ENCODE measurements at places on chromosomes 4 and X.

GRCh38 chrX:101208152-101208905 lies 11.3 kb upstream of the DRP2 start:
- no peak for DNase-seq

GRCh38 chr4:39169426-39169825 lies 12.9 kb upstream of the WDR19 start:
- no peak for DNase-seq

- DNase-seq: no peak
Observed at GRCh38 chr4:56575820-56576429, 70.3 kb downstream of the ARL9 start.

GRCh38 chrX:133771086-133771646 lies 214.2 kb downstream of the GPC3 start:
- DNase-seq: peak; percentile 50

- DNase-seq: no peak
Observed at GRCh38 chr4:140312100-140312499, 61.3 kb upstream of the SCOC start.

DNA sequence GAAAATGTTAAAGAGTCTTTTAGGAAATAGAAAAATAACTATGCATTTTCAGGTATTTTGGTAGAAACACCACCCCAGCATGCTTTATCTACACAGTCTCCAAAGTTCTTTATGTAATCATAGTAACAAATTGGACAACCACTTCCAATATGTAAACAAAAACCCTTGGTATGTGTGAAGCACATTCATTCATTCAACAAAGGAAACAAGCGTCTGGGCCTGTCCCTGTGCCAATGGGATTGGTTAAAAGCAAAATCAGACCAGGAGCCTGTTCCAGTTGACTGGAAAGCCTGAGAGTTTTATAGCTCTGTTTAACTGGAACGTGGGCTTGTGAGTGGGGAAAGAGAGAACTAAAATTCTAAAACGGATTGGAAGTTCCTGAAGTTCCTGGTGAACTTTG lies 41.3 kb upstream of the TENM3 start:
- DNase-seq: no peak

DNA sequence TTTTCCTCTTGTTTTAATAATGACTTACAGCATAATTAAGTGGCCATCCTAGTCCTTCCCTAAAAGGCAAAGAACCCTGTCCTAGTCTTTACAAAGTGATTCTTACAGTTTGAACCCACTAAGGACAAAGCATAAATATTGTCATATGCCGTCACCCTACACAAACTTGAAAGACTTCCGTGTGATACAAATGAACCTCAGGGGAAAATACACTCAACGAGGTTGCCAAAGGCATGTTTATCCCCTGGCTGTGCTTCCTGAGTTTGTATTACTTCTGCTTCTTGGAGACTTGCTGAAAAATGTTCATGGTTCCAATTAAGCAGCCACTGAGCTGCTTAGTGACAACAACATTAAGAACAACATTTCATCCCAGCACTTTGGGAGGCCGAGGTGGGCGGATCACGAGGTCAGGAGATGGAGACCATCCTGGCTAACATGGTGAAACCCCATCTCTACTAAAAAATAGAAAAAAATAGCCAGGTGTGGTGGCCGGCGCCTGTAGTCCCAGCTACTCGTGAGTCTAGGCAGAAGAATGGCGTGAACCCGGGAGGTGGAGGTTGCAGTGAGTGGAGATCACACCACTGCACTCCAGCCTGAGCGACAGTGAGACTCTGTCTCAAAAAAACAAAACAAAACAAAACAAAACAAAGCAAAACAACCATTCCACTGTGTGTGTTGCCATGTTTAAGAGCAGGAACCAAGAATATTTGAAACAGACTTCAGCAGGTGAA lies 16.2 kb downstream of the RASSF6 start:
- no peak for DNase-seq

- no peak for DNase-seq
Observed at GRCh38 chrX:44261286-44261685, 82.2 kb downstream of the EFHC2 start.

GRCh38 chr4:146275370-146275769 lies 61.0 kb downstream of the REELD1 start:
- DNase-seq: no peak

GRCh38 chrX:153470411-153471363 lies at the start of gene HAUS7:
TSS of gene HAUS7 (minus strand) at chrX:153470576. CDS start at chrX:153470557, 19 bp downstream.
- DNase-seq: peak; percentile 91

- no peak for DNase-seq
Observed at GRCh38 chrX:27086237-27086636, 376.9 kb downstream of the PPP4R3C start.

GRCh38 chrX:20438871-20439526 lies 172.3 kb upstream of the RPS6KA3 start:
- no peak for DNase-seq

- no peak for DNase-seq
Observed at GRCh38 chr4:26958925-26959653, 98.4 kb downstream of the STIM2 start.

DNA sequence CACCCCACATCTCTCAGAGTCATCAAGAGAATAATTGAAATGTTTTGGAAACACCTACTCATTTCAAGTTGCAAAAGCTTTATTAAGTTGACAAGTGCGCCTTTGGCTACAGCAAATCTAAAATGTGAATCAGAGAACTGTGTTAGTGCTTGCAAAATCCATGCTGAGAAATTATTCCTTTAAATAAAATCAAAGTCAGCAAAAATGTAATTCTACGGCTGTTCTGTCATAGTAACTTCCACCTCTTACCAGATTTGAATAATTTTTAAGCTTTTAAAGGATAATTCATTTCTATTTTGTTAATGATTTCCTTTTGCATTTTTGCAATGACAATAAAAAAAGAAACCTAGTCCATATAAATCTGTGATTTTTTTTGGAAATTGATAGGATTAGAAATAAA lies 1779.1 kb downstream of the STIM2 start:
- no peak for DNase-seq

- no peak for DNase-seq
Observed at GRCh38 chr4:186946682-186947294, 223.1 kb upstream of the FAT1 start.

DNA sequence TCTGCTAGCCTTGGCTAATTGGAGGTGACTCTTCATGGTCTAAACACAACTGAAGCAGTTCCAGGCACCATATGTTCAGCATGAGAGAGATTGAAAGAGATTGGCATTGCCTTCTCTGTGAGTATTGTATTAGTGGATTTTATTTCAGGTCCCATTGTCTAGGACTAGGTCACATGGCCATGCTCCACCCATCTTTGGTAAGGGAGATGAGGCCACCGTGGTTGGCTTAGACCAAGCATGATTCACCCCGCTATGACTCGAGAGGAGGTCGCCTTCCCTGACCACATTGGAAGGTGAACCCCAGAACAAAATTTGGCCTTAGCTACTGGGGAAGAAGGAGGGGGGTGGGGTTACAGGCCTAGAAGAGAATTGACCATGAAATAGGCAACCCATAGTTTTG lies 109.9 kb upstream of the BCOR start:
- no peak for DNase-seq

DNA sequence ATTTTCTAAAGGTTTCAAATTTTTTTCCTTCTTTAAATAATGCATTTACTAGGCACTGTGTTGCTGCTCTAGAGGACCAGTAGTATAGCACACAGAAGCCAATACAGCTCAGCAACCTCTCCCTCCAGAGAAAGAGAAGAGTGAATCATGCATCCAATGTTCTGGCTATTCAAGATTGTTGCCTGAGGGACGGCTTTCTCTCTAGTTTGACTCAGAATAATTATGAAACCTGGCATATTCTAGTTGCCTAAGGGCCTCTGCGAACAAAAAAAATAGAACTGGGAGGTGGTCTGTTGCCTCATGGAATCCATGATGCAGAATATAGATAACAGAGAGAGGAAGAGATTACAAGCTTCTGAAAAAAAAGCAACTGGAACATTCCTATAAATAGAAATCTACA lies 1233.3 kb upstream of the PABPC4L start:
- DNase-seq: no peak

DNA sequence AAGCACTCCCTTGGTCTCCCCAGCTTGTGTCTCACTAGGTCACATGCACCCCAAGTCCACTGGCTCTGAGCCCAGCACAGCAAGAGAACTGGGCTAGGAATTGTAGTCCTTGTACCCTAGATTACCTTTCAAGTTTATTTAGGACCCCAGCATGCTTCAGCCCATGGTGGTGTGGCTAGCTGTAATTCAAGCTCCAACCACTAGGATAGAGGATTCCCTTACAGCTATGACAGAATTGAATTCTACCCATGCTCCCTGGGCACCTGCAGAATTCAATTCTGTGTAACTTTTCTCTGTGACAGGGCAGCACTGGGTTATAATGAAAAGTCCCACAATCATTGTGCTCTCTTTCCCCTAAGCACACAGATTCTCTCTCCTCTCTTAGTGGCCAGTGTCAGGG lies 253.8 kb upstream of the DMD start:
- DNase-seq: no peak

- no peak for DNase-seq
Observed at GRCh38 chrX:103537871-103538387, 18.6 kb upstream of the RAB40A start.

GRCh38 chr4:37430718-37431416 lies 186.3 kb downstream of the NWD2 start:
- DNase-seq: no peak

DNA sequence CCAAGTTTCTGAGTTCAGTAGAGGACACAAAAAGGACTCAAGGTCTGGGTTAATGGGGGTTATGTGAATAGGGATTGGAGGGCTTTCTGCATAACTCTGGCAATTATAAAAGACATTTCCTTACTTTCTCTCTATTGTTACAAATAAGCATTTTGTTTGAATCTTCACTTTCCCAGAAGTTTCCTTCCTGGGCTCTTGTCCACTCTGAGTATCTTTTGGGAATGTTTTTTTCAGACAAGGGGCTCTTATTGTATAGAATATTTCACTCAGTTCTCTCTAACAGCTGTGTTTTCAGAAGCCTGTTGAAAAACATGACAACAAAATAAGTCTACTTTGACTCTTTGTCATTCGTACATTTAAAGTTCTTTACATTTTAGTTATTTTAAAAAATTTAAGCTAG lies 57.6 kb upstream of the MAP9 start:
- DNase-seq: no peak

DNA sequence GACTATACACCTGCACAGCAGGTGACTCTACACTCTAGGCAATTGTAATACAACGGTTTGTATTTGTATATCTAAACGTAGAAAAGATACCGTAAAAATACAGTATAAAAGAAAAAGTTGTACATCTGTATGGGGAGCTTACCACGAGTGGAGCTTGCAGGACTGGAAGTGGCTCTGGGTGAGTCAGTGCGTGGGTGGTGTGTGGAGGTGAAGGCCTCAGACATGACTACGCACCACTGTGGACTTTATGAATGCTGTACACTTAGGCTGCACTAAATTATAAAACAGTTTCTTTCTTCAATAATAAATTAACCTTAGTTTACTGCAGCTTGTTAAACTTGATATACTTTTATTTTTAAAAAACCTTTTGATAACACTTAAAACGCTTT lies 85.0 kb upstream of the FAT1 start:
- no peak for DNase-seq

DNA sequence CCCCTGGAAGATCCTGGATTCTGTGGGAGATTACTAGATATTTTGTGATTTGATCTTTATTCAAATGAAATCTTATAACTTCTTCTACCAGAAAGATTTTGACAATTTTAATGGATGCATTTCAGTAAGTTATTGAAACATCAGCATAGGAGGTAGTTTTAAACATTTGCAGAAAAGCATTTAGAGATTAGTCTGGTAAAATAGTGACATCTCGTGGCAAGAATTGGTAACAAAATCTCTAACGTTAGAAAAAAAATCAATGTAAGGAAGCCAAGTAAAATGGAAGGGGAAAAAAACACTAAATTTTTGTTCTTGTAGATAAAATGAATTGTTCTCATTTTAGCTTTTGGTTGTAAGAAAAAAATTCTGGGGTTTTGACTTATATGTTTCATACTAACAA lies 73.3 kb downstream of the TASL start:
- peak; percentile 22 for DNase-seq

DNA sequence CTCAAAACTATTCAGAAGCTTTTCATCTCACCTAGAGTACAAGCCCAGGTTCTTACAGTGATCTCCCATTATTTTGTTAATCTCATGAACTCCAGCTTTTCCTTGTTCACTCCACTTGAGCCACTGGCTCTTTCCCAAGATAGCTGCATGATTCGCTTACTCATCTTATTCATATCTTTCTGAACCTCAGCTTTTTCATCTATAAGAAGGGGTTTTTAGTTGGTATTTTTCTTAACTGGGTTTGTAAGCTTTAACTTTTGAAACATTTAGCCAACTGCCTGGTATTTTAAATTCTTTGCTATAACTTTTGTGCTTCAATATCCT lies 24.0 kb downstream of the GIMD1 start:
- DNase-seq: no peak

DNA sequence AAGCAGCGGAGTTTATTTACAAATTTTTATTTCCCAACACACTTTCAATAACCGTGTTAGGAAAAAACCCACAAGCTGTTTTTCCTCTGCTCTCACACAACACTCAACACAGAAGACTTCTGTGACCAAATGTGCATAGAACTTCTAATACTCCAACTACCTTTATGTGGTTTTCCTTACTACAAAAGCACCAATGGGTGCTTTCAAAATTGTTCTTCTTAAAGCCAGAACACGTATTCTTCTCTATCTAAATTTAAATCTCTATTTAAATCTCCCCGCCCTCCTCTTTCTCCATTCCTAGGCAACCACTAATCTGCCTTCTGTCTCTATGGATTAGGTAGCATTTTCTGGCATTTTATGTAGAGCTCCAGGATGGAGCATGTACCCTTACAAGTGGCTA lies 90.0 kb downstream of the SHROOM2 start:
- DNase-seq: no peak

GRCh38 chrX:21476909-21477308 lies 102.7 kb downstream of the CNKSR2 start:
- DNase-seq: no peak

GRCh38 chr4:67762086-67762485 lies 7.9 kb upstream of the GNRHR start:
- DNase-seq: peak; percentile 32

DNA sequence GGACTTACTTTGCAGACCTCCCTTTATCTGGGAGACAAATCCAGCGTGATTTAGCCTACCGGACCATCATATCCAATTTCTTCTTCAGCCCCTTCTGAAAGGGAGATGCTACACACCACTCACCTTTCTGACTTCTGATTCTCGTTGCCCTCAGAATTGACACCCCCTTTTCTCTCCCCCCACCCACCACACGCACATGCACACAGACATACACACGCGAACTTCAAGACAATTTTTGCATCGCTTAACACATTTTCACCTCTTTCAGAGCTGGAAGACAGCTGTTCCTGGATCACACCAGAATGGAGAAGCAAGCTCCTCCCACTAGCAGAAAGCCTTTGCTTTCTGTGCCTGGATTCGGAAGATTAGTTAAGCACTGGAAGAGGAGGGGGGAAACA lies 1.0 kb upstream of the SNCA start:
- DNase-seq: peak; percentile 70
